ENCODE measurements at places on chromosomes 11 and 22. TPM values are rescaled to one million over a fixed set of nuclear protein-coding genes. Genes with fewer than 3 reads are reported as not detected.

The PANX3 gene
- total RNA-seq = not detected

The SHANK3 gene
- 56.6 TPM for total RNA-seq

The FAM111B gene
- total RNA-seq = 0.89 TPM

The BCO2 gene
- total RNA-seq = 15.6 TPM

The OR4D5 gene
- not detected for total RNA-seq

The KRTAP5-8 gene
- 0.49 TPM for total RNA-seq

The RAB38 gene
- total RNA-seq = 3.2 TPM

The SERHL2 gene
- 7.8 TPM for total RNA-seq

The SEPTIN3 gene
- 35.5 TPM for total RNA-seq

The GTSE1 gene
- 0.49 TPM for total RNA-seq

The MYBPC3 gene
- 0.53 TPM for total RNA-seq

The ACTN3 gene
- 0.71 TPM for total RNA-seq

The UBTFL1 gene
- total RNA-seq = not detected

The VPS37C gene
- 23.1 TPM for total RNA-seq

The CLDN5 gene
- total RNA-seq = 136 TPM

The FGF4 gene
- total RNA-seq = 9.2 TPM

The TUBA8 gene
- 3.7 TPM for total RNA-seq

The ESAM gene
- 61.0 TPM for total RNA-seq

The TMPRSS5 gene
- total RNA-seq = 35.0 TPM

The ZC3H12C gene
- total RNA-seq = 30.4 TPM

The SERPIND1 gene
- total RNA-seq = 1.6 TPM

The PLEKHA7 gene
- total RNA-seq = 96.6 TPM

The FGF19 gene
- total RNA-seq = not detected

The APOA5 gene
- not detected for total RNA-seq

The GLB1L3 gene
- total RNA-seq = not detected

The C11orf87 gene
- 0.09 TPM for total RNA-seq

The TRIM6 gene
- 3.3 TPM for total RNA-seq

The RTCB gene
- total RNA-seq = 47.3 TPM

The MS4A3 gene
- total RNA-seq = 1.4 TPM

The ANO5 gene
- total RNA-seq = 1.2 TPM

The LRRC32 gene
- 192 TPM for total RNA-seq

The IFITM10 gene
- 3.4 TPM for total RNA-seq

The POGLUT3 gene
- 37.0 TPM for total RNA-seq

The CEP126 gene
- total RNA-seq = 11.1 TPM

The ELMOD1 gene
- total RNA-seq = 0.36 TPM

The CRYBA4 gene
- not detected for total RNA-seq

The CFAP300 gene
- total RNA-seq = 4.8 TPM

The OR2AG2 gene
- not detected for total RNA-seq

The IFITM1 gene
- 344 TPM for total RNA-seq

The MUC5B gene
- total RNA-seq = 0.71 TPM
